ENCODE measurements at places on chromosomes 3 and 15.

DNA sequence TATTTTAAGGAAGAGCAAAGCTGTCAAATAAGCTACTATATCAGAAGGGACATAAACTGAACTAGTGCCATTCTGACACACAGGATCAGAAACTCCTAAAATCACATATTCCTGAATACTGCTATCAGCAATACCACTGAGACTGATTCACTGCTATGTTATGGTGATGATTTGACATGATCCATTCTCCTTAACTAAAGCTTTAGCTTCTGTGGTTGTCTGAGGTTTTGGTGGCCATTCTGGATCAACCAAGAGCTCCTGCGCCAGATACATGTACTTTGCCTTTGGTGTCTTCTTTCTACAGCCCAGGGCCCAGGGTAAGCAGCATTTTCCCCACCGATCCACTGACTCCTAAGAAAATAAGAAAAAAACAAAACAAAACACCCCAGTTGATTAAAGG lies 6.7 kb upstream of the GP5 start:
- no peak for DNase-seq

- no peak for DNase-seq
Measured at GRCh38 chr3:30813734-30814133, 80.7 kb downstream of the GADL1 start.

DNA sequence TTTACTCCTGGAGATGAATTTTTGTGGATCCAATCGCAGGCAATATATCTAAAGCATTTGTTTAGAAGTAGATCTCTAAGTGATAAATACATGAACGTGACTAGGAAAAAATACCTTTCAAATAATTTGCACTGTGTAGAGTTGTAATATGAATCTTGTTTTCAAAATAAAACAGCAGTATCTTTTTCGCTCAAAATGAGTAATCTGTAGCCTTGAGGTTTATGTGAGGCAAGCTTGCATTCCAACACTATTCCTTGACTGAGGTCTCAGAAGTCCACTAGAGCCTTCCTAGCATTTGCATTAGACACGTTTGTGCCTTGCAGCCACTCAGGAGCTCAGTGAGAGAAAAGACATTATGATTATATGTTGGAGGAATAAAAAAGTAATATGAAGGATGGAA lies 138.3 kb upstream of the ROBO1 start:
- DNase-seq = no peak

DNA sequence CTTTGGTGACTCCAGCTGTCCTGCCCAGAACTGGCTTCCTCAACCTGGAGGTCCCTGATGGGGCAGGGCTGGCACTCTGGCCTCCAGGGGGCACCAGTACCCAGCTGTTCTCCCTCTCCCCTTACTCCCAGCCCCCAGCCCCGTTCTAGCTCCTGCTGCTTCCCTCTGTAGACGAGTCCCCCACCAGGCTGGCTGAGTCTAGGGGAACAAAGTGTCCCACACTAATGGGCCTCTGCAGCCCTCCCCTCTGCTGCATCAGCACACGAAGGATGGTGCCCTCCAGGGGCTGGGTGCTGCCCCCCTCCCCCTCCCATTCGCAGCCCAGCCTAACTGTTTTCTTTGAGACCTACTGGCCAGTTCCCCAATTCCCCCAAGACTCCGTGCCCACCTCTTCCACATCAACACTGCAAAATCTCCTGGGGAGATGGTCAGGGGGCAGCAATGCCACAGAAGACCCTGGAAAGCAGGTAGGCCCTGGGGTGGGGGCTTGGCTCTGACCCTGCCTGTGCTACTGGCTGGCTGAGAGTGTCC lies 4.2 kb downstream of the RHCG start:
- DNase-seq = no peak

DNA sequence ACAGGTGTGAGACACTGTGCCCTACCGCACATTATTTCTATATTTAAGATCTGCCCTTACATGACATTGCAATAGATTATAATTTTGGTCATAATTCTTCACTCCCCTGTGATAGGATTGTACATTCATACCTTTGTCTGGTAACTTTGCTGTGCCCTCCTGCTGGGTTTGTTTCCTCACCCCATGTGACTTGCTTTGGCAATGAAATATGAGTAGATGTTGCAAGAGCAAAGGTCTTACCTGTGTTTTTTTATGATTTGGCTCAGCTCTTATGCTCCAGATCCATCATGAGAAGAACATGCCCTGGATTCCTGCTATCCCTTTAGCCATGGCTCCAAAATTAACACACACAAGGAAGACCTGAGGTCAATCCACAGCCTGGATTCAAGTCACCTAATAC lies 137.7 kb upstream of the EOMES start:
- no peak for DNase-seq

DNA sequence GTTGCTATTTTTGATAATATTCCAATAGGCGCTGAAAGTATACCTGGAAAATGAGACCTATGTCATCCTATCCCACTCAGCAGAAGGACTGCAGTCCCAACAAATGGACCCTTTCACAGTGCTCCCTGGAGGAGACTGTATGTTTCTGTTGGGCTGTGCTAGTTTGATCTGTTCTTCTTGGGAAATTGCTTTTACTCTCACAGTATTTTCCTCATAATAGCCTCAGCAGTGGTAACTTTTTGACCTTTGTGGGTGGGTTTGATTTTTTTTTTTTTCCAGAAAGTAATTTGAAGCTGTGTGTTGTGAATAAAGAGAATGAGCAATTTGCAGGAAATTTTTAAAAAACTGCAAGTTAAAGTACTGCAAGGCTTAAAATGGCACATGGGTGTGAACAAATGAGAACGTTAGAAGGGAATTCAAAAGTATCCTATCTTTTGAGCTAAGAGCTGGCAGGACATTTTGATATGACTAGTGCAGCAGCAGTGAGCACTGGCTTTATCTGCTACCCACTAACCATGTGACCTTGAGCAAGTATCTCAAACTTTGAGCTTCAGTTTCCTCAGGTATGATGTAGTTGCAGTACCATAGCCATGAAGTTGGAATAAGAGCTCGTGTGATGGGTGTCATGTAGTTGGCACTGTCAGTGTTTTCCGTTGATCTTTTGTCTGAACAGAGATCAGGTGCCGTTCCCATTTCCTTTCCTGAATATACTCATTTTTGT lies 118.4 kb downstream of the ATG7 start:
- DNase-seq = no peak

GRCh38 chr3:52527039-52527731 lies 6.5 kb downstream of the NT5DC2 start:
- no peak for DNase-seq

DNA sequence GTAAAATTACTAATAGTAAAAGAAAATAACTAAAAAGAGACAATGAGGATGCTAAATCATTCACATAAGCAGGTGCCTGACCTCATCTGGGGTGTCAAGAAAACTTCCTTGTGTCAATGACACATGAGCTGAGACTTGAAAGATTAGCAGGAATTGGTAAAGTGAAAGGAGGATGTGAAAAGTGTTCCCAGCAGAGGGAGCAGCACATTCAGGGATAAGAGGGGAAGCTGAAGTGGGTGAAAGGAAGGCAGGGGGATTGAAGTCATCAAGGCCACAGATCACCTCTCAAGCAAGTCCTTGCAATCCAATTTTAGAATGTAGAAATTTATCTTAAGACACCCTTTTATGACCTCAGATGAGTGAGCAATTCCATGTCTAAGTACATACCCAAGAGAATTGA lies 60.2 kb upstream of the ACP3 start:
- peak; percentile 71 for DNase-seq

- no peak for DNase-seq
Measured at GRCh38 chr15:60320365-60320764, 77.4 kb downstream of the ANXA2 start.

- no peak for DNase-seq
Measured at GRCh38 chr15:68276668-68277067, 877 bp upstream of the FEM1B start.

DNA sequence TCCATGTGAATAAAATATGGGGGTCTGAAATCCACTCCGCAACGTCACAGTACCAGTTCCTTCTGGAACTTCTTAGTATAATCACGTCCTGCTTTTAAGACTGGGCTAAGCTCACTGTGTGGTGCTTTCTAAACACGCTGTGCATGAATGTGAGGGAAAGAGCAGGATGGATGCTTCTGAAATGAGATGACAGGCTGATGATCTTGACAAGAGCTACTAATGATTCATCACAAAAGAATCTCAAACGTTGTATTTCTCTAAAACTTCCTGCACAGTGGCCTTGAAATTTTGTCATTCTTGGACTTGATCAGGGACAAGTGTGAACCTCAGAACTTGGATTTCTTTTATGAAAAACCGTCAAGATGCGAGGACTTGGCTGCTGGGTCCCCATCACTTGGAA lies 221.4 kb downstream of the CADPS start:
- DNase-seq = no peak

GRCh38 chr3:150605998-150606641 lies 3.0 kb downstream of the SELENOT start:
- DNase-seq = no peak

GRCh38 chr15:35738370-35738769 lies 192.4 kb upstream of the DPH6 start:
- no peak for DNase-seq

DNA sequence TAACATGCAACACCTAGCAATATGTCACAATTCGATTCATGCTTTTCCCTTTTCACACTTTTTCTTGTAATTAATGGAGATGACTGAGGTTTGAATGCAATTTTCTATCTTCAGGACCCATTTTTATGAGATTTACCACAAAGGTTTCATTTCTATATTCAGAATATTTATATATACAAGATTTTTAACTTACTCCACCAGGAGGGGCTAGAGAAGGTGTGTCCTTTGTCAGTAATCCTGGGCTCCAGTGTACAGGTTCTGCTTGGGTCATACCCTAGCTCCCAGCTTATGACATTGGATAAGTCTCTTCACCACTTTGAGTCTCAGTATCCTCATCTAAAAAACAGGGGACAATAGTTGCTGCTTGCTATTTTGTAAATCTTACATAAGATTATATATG lies 95.7 kb upstream of the SLC24A5 start:
- DNase-seq = no peak

GRCh38 chr3:119779731-119780383 lies 2.0 kb upstream of the NR1I2 start:
- DNase-seq = no peak

- no peak for DNase-seq
Measured at GRCh38 chr3:139538733-139539132, 809 bp downstream of the RBP1 start.

DNA sequence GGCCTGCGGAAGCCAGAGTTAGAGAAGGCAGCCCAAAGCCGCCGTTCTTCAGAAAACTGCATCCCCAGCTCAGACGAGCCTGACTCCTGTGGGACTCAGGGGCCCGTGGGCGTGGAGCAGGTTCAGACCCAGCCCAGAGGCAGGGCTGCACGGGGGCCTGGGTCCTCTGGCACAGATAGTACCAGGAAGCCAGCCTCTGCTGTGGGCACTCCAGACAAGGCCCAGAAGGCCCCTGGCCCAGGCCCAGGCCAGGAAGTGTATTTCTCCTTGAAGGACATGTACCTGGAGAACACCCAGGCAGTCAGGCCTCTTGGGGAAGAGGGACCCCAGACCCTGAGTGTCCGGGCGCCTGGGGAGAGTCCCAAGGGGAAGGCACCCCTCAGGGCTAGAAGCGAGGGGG lies 23.1 kb downstream of the ALPK3 start:
- no peak for DNase-seq

- peak; percentile 22 for DNase-seq
Measured at GRCh38 chr3:115321400-115321805, 174.3 kb upstream of the ZBTB20 start.

DNA sequence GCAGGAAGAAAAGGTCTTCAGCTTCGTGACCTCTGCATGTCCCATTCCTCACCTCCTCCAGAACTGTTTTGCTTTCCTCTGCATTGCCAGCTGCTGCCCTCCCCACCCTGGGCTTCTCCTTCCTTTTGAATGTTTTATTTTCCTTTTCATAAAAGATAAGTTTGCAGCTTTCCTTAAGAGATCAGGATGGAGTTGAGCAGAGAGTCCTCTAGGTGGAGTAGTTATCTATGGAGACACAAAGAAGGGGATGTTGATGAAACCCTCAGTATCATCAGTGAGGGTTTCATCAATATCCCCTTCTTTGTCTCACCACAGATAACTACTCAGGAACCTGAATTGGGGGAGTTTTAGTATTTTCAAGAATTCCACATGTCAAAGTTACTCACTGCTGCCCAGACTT lies 19.0 kb upstream of the SLC25A36 start:
- no peak for DNase-seq

DNA sequence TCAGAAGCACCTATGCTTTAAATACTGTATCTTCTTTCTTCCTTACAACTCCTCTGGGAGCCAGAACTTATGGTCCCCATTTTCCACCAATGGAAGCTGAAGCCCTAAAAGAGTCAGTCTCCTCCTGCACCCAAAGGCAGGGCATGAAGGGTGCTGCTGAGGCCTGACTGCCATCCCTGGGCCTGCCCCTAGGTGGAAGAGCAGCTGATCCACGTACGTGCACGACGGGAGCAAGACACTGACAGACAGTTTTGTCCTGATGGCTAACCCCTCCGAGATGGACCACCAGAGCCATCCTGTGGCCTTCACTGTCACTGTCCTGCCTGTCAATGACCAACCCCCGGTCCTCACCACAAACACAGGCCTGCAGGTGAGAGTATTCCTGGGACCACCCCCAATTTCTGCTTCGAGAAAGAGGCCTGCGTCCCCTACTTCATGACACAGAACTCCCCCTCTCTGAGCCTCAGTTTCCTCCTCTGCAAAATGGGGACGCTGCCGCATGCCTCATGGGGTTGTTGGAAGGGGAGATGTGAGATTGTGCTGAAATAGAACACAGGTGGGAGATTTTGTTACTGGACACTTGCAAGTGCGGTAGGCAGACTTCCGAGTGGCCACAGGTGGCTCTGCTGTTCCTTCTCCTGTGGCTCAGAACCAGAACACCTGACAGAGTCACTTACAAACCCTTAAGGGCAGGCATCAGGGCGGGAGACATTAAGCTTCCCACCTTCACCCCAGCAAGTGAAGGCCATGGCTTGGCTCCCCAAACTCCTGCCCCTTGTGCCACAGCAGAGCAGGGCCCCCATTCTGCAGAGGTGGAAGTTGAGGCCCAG lies 175.4 kb downstream of the TBC1D2B start:
- DNase-seq = no peak

DNA sequence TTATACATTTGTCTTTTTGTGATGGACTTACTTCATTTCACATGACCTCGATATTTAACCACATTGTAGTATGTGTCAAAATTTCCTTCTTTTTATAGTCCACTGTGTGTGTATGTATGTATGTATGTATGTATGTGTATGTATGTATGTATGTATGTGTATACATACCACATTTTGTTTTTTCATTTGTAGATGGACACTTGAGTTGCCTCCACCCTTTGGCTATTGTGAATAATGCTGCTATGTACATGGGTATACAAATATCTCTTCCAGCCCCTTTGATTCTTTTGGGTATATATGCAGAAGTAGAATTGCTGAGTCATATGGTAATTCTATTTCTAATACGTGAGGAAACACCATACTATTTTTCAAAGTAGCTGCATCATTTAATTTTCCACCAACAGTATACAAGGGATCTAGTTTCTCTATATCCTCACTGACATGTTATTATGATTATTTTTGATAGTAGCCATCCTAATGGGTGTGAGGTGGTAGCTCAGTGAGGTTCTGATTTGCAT lies 228.2 kb downstream of the OPA1 start:
- no peak for DNase-seq

GRCh38 chr3:153001210-153002078 lies 160.6 kb upstream of the RAP2B start:
- DNase-seq = no peak

- DNase-seq = no peak
Measured at GRCh38 chr3:112640276-112640929, 540 bp downstream of the CCDC80 start.

GRCh38 chr15:31269816-31270575 lies 56.6 kb upstream of the KLF13 start:
- no peak for DNase-seq
